ENCODE measurements at places on chromosomes 11 and 22.

DNA sequence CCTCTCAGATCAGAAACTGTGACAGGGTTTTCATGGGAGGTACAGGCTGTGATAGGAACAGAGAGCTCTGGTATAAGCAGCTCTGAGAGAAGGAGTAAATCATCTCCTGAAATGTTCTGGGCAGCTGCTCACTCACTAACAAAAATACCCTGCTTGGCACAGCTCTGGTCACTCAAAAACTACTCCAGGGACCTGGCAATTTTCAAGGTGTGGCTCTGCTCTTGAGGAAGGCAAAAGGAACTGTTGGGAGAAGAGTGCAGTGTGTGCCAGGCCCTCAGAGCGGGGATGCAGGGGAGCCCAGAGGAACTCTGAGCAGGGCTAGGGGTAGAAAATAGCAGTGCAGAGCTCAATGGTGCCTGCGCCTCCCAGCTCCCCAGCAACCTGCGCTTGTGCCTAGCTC lies 180.5 kb upstream of the ZBED5 start:
- DNase-seq: no peak

DNA sequence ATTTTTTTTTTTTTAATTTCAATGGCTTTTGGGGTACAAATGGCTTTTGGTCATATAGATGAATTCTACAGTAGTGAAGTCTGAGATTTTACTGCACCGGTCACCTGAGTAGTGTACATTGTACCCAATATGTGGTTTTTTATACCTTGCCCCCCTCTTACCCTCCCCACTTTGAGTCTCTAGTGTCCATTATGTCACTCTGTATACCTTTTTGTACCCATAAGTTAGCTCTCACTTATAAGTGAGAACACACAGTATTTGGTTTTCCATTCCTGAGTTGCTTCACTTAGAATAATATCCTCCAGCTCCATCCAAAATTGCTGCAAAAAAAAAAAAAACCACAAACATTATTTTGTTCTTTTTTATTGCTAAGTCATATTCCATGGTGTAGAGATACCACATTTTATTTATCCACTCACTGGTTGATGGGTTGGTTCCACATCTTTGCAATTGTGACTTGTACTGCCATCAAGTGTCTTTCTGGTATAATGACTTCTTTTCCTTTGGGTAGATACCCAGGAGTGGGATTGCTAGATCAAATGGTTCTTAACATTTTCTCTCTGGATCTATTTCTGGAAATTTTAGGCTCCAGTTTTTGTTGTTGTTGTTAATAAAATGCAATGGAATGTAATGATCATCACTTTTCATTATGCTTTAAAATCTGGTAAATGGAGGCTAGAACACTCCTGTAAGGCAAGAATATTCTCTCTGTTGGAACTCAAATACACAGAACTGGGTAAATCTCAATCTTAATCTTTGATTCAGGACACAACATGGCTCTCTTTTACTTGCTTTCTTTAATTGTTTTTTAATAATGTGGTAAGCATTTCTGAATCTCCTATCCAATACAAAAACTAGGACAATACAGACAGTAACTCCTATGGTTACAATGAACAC lies 10.3 kb downstream of the NEAT1 start:
- no peak for DNase-seq

DNA sequence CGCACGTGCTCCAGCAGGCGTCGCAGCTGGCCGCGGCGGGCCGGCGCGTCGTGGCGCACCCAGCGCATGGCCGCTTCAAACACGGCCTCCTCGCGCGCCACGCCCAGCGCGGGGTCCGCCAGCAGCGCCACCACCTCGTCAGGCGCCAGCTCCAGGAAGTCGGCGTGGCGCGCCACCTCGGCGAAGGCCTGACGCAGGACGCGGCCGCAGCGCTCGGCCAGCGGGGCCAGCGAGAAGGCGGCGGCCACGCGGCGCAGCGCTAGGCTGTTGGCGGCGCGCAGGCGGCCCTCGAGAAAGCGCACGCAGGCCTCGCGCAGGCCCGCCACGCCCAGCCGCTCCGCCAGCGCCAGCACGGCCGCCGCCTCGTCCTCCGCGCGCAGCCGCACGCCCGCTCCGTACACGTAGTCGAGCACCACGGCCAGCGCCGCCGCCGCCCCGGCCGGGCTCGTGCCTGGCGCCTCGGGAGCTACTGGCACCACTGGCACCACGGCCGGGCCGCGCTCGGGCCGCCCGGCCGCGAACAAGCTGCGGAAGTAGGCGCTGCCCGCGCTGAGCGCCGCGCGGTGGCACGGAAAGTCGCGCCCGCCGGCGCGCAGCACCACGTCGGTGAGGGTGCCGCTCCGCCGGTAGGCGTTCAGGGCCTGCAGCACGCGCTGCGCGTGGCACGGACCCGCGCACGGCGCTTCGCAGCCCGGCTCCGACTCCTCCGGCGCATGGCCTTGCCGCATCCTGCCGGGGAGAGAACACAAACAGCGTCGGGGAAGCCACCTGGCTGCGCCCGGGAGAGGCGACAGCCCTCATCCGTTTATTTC lies 2.9 kb downstream of the KLHL35 start:
- DNase-seq: peak; percentile 52

DNA sequence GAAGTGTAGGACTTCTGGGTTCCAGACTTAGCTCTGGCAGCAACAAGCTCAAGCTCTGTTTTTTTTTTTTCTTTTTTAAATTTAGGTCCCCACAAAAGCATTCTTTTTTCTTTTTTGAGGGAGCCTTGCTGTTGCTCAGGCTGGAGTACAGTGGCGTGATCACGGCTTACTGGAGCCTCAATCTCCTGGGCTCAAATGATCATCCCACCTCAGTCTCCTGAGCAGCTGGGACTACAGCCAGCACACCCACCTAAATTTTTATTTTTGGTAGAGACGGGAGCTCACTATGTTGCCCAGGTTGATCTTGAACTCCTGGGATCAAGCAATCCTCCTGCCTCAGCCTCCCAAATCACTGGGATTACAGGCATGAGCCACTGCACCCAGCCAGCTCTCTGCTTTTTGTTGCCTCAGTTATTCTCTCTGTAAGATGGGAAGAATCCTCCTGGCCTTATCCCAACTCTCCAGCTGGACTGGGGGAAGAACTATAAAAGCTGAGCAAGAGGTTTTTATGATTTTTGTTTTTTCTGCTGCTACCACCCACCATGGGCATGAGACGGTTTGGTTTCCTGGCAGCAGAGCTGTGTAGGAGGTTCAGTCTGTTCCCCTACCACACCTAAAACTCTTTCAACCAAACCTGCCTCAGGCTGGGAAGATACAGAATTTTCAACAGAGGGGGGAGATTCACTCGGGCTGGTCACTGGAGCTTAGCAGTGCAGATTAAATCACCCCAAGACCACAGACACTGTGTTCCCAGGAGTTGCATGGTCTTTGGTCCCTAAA lies 11.6 kb upstream of the MTFP1 start:
- no peak for DNase-seq

- no peak for DNase-seq
Observed at GRCh38 chr11:83691451-83691950, 405.3 kb upstream of the CCDC90B start.

- DNase-seq: no peak
Observed at GRCh38 chr22:39152024-39152510, 413 bp downstream of the CBX7 start.

GRCh38 chr11:115518983-115519628 lies 14.9 kb upstream of the CADM1 start:
- no peak for DNase-seq

GRCh38 chr22:40552070-40552469 lies 84.4 kb downstream of the MRTFA start:
- no peak for DNase-seq

DNA sequence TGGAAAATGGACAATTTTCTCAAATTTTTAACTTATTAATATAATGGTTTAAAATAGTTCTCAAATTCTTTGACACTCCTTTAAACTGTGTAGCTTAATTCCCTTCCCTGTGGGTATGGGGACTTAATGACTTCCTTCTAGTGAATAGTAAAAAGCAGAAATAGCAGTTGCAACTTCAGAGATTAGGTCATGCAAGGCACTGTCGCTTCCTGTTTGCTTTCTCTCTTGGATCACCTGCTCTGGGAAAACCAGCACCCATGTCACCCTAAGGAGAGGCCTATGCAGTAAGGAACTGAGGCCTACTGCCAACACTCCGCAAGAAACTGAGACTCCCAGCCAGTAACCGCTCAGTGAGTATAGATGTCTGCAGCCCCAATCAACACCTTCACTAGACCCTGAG lies 5.5 kb upstream of the PANX3 start:
- no peak for DNase-seq

- DNase-seq: no peak
Observed at GRCh38 chr11:102240502-102240901, 76.8 kb upstream of the BIRC3 start.

- no peak for DNase-seq
Observed at GRCh38 chr22:17820879-17821439, 46.7 kb upstream of the BID start.

GRCh38 chr22:47124451-47124881 lies 362.0 kb downstream of the TBC1D22A start:
- no peak for DNase-seq

DNA sequence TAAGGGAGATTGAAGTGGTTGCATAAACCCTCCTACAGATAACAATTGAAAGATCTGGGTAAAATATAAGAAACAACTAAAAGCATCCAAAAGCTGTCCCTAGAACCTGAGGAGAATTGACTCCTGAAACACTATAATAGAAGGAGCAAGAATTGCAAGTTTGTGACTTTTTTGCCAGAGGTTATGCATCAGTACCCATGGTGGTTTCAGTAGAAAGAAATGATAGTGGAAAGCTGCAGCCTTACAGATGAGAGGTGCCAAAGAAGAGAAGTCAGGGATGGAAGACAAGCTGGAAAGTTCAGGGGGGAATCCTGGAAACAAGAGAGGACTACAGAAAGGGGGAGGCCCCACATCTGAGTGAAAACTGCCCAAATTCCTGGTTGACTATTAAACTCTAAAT lies 80.7 kb downstream of the PACS1 start:
- no peak for DNase-seq

GRCh38 chr11:34650528-34650927 lies 29.6 kb downstream of the EHF start:
- DNase-seq: peak; percentile 84

GRCh38 chr11:115765803-115766239 lies 261.6 kb upstream of the CADM1 start:
- DNase-seq: no peak

- no peak for DNase-seq
Observed at GRCh38 chr22:33443683-33444082, 385.5 kb upstream of the SYN3 start.

- DNase-seq: no peak
Observed at GRCh38 chr22:48750826-48751440, 1076.7 kb downstream of the BRD1 start.
